ENCODE measurements at places on chromosomes 11 and 22.

DNA sequence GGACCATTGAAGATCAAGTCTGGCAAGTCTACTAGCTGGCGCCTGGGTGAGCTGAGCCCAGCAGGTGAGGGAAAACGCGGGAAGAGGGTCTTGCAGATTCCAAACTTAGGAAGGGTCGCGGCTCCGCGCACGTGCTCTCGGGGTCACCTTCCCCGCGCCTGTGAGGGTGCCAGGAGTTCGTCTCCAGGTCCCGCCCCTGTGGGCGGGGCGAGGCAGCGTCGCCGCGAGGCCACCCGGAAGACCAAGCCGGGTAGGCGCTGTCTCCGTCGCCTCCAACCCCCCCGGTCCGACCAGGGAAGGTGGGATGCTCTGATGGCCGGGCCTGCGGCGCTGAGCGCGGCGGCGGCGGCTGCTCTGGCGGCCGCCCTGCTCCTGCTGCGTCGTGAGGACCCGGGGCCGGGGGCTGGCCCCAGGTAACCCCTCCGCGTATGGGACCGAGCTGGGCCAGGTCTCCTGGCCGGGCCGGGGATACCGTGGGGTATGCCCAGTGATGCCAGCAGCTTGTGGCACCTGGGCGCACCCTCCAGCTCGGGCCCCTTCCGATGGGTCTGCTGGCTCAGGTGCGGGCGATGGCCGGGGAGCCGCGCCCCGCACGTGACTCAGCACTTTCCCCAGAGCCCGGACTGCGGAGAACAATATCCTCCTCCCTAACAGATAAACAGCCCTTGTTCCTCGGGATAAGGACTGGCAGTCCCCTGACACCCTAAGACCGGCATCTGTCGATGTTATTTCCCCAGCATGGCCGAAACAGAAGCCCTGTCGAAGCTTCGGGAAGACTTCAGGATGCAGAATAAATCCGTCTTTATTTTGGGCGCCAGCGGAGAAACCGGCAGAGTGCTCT, at the start of gene HTATIP2:
Gene HTATIP2, plus strand, starts transcription at position 215 of the 841 bp plus-strand sequence. Its CDS starts 524 bp downstream, at position 739.
- DNase-seq = peak; percentile 84

DNA sequence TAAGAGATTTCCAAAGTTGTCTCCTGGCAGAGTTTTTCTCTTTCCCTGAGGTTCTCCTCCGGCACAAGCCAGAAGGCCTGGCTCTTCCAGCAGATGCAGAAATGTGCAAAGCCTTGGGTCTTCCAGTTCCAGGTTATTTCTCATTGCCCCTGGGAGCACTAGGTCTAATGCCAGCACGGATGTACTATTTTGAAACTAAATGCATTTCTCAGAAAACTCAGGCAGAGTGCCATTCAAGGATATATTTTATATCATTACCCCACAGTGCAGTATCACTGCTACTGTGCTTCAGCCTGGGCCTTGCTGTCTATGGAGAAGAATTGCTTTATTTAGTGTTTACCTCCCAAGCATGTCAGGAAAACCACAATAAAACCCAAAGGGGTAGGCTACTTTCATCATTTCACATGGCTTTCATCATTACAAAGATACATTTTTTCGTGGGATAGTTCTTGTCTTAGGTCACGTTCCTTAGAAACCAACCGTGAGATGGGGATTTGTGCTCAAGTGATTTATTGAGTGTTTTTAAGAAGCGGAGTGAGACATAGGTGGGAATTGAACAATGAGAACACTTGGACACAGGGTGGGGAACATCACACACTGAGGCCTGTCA, 22.4 kb upstream of the FZD4 start:
- DNase-seq = no peak

DNA sequence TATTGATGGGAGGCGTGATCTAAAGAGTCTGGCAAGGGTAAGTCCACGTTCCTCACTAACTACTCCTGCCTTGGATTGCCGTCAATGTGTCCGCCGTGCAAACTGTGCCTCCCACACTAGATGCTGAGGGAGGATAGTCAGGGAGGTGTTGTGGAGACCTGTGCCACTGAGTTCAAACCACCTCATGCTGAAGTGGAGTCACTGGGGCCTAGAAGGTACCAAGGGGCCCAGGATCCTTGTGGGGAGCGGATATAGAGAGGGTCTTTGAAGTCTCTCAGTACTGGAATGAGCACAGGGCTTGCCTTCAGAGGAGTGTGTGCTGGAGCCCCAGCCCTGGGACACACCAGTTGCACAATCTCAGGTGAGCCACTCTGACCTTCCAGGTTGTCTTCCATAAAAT, 27.1 kb upstream of the TMPRSS4 start:
- DNase-seq = no peak

DNA sequence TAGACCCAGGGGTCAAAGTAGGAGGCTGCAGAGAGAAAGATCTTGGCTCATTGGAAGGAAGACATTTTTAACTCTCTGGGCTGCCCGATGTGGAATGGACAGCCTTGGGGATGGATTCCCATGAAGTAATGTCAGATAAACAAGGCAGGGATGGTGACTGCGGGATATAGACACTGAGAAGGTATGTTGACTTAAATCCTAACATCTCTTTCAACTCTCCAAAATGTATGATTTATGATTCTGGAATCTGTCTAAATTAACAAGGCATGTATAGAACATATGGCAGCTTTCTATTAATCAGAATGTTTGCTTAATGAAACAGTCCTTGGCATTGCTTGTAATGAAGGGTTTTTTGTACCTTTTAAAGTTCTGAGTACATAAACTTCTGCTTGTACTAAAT, 56.1 kb upstream of the VSTM5 start:
- no peak for DNase-seq

DNA sequence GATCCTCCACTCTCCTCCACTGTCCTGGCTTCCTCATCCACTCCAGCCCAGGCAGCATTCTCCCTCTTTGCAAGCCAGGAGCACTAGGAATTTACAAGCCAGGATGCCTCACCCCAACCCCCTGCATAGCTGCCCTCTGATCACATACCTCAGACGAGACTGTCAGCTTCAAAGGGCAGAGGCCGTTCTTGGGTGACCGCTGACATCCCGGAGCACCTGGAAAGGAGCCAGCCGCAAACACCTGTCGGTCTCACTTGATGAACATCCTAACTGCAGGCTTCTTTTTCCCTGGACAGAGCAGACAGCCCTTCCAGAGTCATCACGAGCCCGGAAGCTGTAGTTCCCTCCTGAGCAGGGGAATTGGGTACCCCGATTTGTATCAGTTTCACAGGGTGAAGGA, 451.3 kb upstream of the B3GAT1 start:
- DNase-seq = no peak

GRCh38 chr11:45984192-45984591, 61.7 kb downstream of the LARGE2 start:
- DNase-seq = no peak

DNA sequence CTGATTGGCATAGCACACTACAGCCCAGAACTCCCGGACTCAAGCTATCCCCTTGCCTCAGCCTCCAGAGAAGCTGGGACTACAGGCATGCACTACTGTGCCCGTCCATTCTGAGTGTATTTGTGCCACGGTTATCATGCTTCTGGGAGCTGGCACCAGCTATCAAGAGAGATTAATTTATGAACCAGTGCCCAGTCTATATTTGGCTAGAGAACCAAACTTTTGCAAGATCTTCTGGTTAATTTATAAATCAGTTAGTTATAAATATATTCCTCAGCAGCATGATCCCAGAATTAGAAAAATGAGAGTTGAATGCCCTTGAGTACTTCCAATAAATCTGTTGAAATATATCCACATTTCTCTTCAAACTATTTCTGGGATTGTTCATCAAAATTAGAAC, 67.5 kb upstream of the OR5AN1 start:
- DNase-seq = no peak

DNA sequence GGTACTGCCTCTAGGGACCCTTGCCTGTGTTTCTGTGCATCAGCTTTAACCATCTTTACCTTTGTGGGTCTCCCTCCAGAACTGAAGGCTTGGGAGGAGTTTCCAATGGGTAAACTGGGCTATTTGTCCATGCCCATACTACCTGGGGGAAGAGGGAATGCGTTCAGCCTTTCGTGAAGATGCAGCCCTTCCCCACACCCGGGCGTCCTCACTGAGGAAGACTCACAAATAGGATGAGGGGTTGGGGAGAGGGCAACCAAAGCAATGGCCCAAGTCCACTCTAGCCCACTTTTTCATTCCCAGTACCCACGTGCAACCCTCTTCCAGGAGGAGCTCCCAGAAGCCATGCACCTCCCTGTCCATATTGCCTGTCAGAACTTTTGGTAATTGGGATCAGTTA, 61.8 kb upstream of the ADA2 start:
- peak; percentile 30 for DNase-seq

GRCh38 chr11:64915376-64915887, 1.6 kb downstream of the ATG2A start:
- DNase-seq = no peak

DNA sequence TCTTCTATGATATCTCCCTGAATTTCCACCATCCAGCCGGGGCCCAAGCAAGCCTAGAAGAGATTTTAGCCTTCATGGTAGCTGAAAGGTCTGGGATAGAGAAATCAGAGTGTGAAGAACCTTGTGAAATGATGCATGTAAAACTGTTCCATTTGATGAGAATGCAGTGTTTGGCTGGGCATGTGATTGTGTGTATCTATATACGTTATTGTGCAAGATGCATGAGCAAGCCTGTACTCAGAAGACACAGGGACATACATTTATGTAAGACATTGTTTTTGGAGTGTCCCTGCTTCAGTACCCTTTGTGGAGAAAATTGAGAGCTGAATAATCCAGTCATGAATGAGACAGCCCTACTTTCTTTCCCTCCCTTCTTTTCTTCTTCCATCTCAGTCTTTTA, 15.2 kb upstream of the OR52K2 start:
- no peak for DNase-seq

DNA sequence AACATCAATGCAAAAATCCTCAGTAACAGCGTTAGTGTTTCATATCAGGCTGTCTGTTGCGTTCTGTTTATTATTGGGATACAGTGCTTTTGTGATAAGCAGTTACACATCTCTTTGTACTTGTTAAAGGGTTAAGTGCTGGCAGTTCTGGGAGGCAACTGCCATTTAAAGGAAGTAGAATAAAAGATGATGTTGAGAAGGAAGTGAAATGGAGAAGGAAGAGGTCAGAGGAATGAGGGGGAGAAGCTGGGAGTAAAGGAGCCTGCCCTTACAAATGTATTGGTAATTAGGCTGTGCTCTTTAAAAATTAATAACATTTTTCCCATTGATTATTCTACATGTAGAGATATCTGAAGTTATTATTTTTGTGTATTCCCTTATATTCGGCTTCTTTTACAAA, 674.7 kb downstream of the NTM start:
- DNase-seq = no peak

DNA sequence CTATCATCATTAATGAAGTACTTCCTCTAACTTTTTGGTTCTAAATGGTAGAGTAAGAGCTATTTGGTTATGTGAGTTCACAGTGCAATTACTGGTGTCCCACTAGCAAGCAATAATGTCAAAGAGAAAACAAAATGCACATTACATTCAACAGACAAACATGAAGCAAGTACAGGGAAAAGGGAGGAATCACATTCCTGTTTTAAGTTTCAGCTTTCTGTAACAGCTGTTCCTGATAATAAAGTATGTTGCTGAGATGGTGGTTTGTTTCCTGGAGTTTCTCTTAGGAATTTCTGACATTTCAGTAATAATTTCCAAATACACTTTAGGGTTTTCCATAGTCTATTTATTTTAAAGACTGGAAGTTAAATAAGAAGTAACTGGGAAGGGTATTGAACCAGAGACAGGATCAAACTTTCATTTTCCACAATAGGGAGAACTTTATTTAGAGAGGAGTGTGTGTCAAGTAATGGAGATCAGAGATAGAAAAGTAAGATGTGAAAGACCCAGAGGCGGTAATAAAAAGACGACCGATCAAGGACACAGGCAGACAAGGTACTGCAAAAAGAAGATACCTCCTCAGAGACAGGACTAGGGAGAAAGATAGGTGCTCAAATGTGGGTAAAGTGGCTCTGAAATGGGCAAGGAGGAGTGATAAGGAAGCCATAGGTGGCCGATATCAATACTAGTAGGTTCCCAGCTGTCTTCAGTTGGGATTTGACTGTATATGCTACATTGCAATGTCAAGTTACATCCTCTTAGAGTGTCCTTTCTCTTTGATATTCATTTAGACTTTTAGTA, 20.8 kb upstream of the CLNS1A start:
- no peak for DNase-seq

- no peak for DNase-seq
Observed at GRCh38 chr11:83409891-83410290, 123.7 kb upstream of the CCDC90B start.

- DNase-seq = no peak
Observed at GRCh38 chr11:19352771-19353160, 112.0 kb upstream of the E2F8 start.

DNA sequence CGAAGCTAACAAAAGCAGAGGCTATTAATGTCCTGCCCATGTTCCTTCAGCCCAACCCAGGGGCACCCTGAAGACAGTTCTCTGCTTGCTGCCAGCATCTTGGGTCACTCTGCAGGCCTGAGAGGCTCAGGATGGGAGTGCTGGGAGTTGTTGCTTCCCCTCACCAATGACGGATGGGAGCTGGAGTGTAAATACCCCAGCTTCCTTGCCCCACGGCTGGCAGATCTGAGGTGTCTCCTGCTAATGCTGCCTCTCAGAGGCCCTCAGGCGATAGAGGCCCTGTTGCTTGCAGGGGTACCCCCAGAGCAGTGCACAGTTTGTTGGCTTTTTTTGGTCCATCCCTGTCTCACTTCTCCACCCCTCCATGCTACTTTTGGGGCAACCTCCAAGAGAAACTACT, 32.9 kb downstream of the IFT27 start:
- peak; percentile 38 for DNase-seq

- no peak for DNase-seq
Observed at GRCh38 chr11:110355011-110355744, 58.8 kb upstream of the RDX start.

DNA sequence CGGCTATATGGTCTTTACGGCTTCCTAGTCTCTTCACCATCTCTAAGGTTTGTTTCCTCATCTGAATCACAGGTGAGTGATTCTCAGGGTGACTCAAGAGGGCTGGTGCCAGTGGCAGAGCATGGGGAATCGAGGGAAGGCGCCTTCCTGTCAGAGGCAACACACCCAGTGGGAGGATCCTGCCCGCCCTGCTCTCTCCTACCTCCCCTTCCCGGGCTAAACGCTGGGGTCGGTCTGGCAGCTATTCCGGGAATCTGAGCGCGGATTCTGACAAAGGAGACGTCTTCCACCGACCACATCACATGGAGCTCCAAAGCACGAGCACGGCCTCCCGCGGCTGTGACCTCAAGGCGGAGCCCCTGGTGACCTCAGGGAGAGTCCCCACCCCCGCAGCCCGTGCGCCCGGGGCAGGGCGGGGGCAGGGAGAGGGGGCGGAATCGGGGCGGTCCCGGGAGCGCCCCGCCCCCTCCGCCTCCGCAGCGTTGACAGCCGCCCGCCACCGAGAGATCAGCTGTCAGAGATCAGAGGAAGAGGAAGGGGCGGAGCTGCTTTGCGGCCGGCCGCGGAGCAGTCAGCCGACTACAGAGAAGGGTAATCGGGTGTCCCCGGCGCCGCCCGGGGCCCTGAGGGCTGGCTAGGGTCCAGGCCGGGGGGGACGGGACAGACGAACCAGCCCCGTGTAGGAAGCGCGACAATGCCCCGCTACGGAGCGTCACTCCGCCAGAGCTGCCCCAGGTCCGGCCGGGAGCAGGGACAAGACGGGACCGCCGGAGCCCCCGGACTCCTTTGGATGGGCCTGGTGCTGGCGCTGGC, at the start of gene SMPD1:
Gene SMPD1, plus strand, starts transcription at position 570 of the 813 bp plus-strand sequence. Its CDS starts 125 bp downstream, at position 695.
- peak; percentile 96 for DNase-seq

- no peak for DNase-seq
Observed at GRCh38 chr11:15473954-15474837, 359.5 kb downstream of the INSC start.

Measured in sigmoid colon (tissue), 7 donors.